Neural progenitor cell (in vitro differentiated cells): ENCODE measurements at places on chromosomes 16 and 17.

DNA sequence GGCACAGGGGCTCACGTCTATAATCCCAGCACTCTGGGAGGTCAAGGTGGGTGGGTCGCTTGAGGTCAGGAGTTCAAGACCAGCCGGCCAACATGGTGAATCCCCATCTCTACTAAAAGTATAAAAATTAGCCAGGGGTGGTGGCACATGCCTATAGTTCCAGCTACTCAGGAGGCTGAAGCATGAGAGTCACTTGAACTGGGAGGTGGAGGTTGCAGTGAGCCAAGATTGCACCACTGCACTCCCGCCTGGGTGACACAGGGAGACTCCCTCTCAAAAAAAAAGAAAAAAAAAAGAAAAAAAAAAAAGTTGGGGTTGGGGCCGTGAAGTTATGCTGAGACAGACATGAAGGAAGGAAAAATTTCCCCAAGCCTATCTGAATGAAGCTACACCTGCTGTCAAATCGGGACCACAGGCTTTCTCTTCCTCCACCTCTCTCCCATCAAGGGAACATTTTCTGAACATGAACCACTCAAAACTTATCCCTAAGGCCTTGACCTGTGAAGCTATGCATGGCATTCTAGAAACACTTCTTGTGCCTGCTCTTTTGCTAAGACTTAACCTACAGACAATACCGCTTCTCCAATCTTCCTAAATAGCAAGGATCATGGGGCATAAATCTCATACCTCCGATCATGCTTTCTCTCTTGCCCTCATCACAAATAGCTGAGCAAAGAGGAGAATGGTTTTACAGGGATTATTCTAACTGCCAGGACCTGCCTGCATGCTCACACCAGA lies 88.6 kb downstream of the CYTH1 start:
- no peak overlapping the region for H3K4me3 ChIP-seq
- no peaks in the 10 kb centered on the region for H3K4me1 ChIP-seq
- H3K27me3 ChIP-seq, result no peaks in the 10 kb centered on the region
- no peak for DNase-seq

DNA sequence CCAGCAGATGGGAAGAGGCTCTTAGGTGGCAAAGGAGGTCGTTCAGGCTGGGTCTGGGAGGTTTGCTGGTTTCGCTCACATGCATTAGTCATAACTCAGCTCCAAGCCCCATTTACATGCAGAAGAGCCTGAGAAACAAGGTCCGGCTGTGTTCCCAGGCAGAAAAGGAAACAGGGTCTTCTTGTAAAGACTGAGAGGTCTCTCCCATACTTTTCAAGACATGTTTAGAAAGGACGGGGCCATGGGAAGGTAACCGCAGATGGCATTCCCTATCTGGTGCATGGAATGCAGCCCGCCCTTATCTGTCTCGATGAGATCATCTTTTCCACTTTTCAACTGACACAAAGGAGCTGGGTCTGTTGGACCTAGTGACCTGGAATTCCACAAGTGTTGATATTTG lies 389.0 kb upstream of the CDH11 start:
- no peaks in the 10 kb centered on the region for H3K27me3 ChIP-seq
- H3K27ac ChIP-seq, result no peak overlapping the region
- no peaks in the 10 kb centered on the region for H3K4me1 ChIP-seq
- DNase-seq, result no peak
- no peaks in the 10 kb centered on the region for H3K36me3 ChIP-seq

- DNase-seq, result no peak
- H3K4me1 ChIP-seq, result peaks cover 32% of the 10 kb centered on the region
- H3K4me3 ChIP-seq, result no peak overlapping the region
Observed at GRCh38 chr17:1625053-1625452, 3.6 kb downstream of the SLC43A2 start.

DNA sequence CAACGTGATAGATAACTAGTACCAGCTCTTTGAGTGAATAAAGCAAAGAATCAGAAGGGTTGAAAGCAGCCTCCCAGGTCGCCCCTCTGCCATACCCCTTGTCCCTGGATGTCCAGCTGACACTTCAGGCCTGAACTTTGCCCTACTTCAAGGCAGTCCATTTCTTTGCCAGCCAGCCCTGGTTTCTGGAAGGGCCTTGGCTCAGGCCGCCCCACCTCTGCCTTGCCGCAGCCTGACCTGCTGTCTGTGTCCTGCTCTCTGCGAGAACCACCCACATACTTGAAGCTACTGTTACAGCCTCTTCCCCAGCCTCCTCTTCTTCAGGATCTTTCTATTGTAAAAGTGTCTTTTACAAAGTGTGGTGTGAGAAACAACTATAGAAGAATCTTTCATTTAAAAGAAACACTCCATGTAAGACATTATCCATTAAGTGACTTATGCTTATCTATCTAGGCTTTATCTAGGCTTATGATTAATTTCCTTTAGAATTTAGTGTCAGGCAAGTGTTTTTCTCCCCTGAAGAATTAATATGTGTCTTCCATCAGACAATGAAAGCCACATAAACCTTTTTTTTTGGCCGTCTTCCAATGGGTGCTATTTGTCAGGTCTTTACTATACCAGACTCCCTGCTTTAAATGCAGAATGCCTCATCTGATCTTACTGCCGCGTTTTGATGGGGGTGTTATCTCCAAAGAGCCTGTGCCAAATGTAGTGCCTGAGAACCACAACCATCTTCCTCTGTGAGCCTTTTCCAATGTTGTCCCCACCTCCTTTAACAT lies 133.9 kb downstream of the SOCS1 start:
- H3K27ac ChIP-seq, result no peak overlapping the region
- no peak for DNase-seq
- H3K4me1 ChIP-seq, result no peaks in the 10 kb centered on the region
- H3K36me3 ChIP-seq, result no peaks in the 10 kb centered on the region

DNA sequence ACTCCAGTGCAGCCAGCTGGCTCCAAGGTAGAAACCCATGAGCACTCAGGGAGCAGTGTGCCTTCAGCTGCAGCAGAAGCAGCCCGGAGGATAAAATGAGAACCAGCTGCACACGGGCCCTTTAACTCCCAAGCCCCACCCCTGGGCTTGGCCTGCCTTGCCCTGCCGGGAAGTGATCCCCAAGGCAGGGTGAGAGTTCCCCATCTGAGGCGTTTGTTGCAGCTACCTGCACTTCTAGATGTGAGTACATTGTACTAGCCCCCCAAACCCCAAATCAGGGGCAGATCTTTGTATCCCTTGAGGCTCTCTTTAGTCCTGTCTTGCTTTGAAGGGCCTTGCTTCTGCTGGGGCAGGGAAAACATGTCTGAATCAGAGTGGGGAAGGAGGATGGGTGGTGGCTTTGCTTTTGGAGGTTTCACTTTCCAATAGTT lies at the start of gene MVP:
TSS of gene MVP (plus strand) at position 192 of the 431 bp plus-strand sequence. CDS start 10,088 bp downstream, outside the sequence.
- H3K36me3 ChIP-seq, result no peaks in the 10 kb centered on the region
- no peak within 1 kb of the TSS for H3K4me3 ChIP-seq
- no peak for DNase-seq
- H3K4me1 ChIP-seq, result peaks cover 13% of the 10 kb centered on the region
- H3K27ac ChIP-seq, result peak within 1 kb of the TSS; percentile 66

DNA sequence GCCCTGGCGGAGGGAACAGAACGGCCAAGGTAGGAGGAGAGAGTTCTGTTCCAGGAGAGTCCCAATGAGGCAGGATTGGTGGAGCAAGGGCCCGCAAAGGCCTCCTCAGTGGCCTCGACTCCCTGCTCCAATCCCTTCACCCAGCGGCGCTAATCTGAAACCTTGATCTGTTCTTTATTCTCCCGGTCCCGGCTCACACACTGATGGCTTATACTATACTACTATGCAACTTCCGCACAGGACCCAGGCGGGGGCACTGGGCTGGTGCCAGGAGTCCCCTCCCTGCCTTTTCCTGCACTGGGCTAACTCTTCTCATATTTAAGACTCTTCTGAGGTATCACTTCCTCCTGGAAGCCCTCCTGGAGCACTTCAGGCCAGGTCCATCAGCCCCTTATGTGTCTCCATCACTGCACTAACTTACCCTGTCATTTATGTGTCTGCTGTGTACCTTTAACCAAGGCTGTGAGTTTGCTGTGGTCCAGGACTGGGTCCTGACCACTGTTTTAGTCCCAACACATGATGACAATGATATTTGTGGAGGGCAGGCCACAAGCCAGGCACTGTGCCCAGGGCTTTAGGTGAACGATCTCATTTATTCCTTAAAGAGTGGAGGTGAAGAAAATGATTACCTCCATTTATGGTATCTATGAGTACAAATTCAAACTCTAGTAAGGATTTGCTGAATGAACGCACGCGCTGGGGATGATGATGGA lies 6.8 kb downstream of the CCDC102A start:
- H3K27me3 ChIP-seq, result peaks cover 36% of the 10 kb centered on the region
- no peaks in the 10 kb centered on the region for H3K36me3 ChIP-seq
- no peak for DNase-seq

DNA sequence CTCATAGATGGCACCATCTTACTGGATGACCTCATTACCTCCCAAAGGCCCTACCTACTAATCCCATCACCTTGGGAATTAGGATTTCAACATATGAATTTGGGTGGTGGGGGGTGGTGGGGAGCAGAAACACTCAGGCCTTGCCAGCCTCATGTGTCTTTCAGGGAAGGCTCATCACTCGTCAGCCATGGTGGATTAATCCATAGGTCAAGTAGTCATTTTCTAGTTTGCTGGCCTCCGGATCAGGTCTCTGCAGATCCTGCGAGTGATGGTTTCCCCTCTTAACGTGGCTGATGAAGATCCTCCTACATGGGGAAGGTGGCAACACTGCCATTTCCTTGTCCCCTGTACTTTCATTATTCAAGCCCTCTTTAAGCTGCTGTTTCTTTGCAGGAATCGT lies 101.1 kb downstream of the CLEC16A start:
- no peaks in the 10 kb centered on the region for H3K27me3 ChIP-seq
- H3K4me3 ChIP-seq, result no peak overlapping the region
- H3K36me3 ChIP-seq, result no peaks in the 10 kb centered on the region
- DNase-seq, result no peak
- H3K27ac ChIP-seq, result no peak overlapping the region

- H3K27ac ChIP-seq, result no peak overlapping the region
- DNase-seq, result no peak
- H3K4me1 ChIP-seq, result no peaks in the 10 kb centered on the region
- H3K36me3 ChIP-seq, result no peaks in the 10 kb centered on the region
- no peak overlapping the region for H3K4me3 ChIP-seq
Observed at GRCh38 chr17:45681706-45682105, 102.4 kb upstream of the CRHR1 start.

- peaks cover 6% of the 10 kb centered on the region for H3K4me1 ChIP-seq
- H3K27me3 ChIP-seq, result no peaks in the 10 kb centered on the region
- no peak overlapping the region for H3K27ac ChIP-seq
- no peak overlapping the region for H3K4me3 ChIP-seq
- DNase-seq, result no peak
- no peaks in the 10 kb centered on the region for H3K36me3 ChIP-seq
Observed at GRCh38 chr16:82834151-82834815, 207.5 kb downstream of the CDH13 start.

- H3K4me3 ChIP-seq, result peak overlapping the region; percentile 73
- H3K4me1 ChIP-seq, result peaks cover 5% of the 10 kb centered on the region
- H3K36me3 ChIP-seq, result peaks cover 21% of the 10 kb centered on the region
- DNase-seq, result peak; percentile 26
Observed at GRCh38 chr17:8375738-8376259, 705 bp downstream of the KRABD2 start.

- no peak overlapping the region for H3K27ac ChIP-seq
- H3K27me3 ChIP-seq, result no peaks in the 10 kb centered on the region
Observed at GRCh38 chr17:2952174-2952845, 111.1 kb downstream of the OR1D5 start.

GRCh38 chr16:89720551-89720812 lies 216 bp downstream of the VPS9D1 start:
- H3K4me1 ChIP-seq, result peaks cover 9% of the 10 kb centered on the region
- no peak overlapping the region for H3K27ac ChIP-seq
- H3K36me3 ChIP-seq, result no peaks in the 10 kb centered on the region
- peak overlapping the region; percentile 97 for H3K4me3 ChIP-seq

DNA sequence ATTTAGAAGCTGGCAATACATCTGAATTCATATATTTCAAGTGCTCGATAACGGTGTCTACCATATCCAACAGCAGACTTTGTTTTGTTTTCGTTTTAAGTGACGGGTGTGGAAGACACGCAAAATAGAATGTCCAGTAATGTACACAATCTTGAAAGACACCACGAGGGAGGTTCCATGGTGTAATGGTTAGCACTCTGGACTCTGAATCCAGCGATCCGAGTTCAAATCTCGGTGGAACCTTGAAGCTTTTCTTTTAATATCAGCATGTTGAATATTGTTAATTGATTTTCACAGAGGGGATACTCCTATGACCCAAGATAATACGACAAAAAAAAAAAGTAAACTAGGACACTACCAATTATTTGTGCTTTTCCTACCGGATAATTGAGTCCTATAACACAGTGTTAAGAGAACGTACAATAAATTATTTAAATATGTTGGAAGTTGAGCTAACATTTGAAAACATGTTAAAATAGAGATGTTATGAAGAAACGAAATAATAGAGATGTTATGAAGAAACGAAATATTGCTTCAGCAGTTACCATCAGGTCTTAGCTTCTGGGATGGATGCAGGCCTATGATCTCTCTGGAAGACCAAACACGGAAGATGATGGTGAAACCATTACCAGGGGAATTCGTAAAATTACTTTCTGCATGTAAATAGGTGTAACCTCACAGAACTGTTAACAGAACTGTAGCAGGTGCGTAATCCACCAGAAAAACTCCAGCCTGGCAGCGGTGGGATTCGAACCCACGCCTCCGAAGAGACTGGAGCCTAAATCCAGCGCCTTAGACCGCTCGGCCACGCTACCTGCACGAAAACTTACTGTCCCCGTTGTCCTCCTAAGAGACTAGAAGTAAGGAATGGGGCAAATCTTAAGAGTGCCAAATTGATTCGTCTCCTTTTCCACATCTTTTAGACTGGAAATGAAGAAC lies 1.5 kb upstream of the ALOXE3 start:
- H3K4me1 ChIP-seq, result peaks cover 6% of the 10 kb centered on the region
- no peaks in the 10 kb centered on the region for H3K36me3 ChIP-seq
- H3K27me3 ChIP-seq, result peaks cover 69% of the 10 kb centered on the region
- H3K27ac ChIP-seq, result no peak overlapping the region
- H3K4me3 ChIP-seq, result peak overlapping the region; percentile 75
